ENCODE measurements at places on chromosomes 4 and X.

DNA sequence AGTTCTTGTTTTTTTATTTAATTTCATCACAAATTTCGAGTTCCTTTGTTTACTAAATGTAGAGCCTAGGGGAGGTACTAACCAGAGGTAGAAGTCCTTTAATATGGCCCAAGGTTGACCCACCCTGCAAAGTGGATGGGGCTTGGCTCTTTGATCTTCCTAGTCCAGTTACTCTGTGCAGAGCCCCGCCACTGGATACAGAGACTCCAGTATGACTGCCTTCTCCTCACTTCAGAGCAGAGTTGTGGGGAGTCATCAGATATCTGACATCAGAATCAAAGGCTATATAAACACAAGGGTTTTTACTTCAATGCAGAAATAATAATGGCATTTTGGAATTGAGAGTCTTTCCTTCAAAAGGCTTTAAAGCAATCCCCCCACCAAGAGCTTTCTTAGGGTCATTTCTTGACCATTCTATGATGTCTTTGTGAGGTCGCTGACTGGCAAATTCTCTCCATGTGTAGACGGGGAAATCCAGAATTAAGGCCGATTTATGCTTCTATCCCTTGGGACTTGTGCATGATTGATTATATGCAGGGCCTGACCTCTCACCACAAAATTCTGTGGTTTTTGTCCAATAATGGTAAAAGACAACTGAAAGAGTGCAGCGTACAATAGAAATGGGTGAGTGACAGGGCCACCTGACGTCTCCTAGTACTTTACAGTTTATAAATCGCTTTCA lies 88.3 kb upstream of the CITED1 start:
- no peak for DNase-seq

DNA sequence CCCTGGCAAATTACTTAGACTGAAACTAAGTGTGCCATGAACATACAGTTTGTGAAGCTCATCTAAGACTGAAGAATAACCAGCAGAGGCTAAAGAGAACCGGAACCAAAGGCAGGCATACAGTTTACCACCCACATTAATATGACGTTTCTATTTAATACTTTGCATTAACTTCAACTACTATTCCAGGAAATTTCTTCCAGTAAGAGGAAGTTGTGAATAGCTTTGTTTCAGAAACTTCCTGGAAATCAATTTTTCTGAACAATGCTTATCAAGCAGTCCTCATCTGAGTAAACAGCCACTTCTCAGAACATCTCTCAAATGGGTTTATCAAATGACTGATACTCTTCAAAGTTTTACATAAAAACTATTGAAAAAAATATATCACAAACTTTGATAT lies 252.7 kb downstream of the OPHN1 start:
- no peak for DNase-seq

- no peak for DNase-seq
Measured at GRCh38 chr4:67393007-67393406, 152.3 kb downstream of the CENPC start.

DNA sequence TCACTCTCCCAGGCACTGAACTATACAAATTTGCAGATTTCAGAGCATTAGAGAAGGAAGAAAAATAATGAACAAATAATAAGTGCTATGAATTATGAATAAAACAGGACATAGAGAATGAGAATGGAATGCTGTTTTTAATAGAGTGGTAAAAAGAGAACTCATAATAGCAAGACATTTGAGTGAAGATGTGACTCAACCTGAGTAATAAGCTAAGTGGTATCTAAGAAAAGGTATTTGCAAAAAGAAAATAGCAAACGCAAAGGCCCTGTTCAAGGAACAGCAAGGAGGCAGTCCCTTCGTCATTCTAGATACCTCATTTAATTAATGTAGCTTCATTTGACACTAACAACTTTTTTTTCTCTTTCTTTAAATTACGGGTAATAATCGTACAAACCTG lies 1910.0 kb upstream of the TENM3 start:
- no peak for DNase-seq

GRCh38 chrX:128458888-128459287 lies 406.7 kb upstream of the ACTRT1 start:
- DNase-seq: peak; percentile 60

- no peak for DNase-seq
Measured at GRCh38 chr4:26145212-26145611, 175.6 kb upstream of the RBPJ start.

- DNase-seq: no peak
Measured at GRCh38 chr4:3365326-3365725, 72.5 kb downstream of the RGS12 start.

Measured in RCC 7860 (cell line).